ENCODE measurements at places on chromosomes 2 and 18.

DNA sequence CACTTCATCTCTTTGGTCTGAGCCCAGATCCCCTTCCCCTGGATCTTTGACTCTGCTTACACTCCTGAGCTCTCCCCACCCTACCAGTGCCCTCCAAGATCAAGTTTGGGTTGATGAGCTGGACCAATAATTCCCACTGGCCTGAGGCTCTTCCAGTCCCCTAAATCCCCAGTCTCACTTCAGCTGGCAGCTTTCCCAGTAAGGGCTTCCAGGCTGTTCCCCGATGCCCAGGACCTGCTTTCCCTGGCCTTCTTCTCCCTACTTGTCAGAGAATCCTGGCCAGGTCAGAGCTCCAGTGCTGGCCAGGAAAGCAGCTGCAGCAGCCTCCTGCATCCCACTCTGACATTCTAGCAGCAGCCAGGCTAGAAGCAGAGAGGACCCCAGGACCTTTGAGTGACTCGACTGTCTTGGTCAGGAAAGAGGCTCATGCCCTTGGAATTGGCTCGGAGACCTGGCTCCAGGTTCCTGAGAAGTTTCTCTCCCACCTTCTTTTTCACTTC lies 3.5 kb downstream of the WNT6 start:
- DNase-seq, result no peak

GRCh38 chr2:44869761-44870160 lies 71.7 kb upstream of the SIX3 start:
- DNase-seq, result no peak

- DNase-seq, result no peak
These were observed 186.8 kb downstream of the ZNF521 start for GRCh38 chr18:25164848-25165811.

GRCh38 chr2:166451468-166451867 lies 42.6 kb downstream of the SCN7A start:
- DNase-seq, result peak; percentile 4

GRCh38 chr2:8481463-8482009 lies 200.3 kb upstream of the ID2 start:
- DNase-seq, result no peak

GRCh38 chr18:49819823-49820671 lies 6.7 kb upstream of the ACAA2 start:
- no peak for DNase-seq

- DNase-seq, result peak; percentile 19
These were observed 13.3 kb downstream of the BABAM2 start for GRCh38 chr2:27903649-27904404.

DNA sequence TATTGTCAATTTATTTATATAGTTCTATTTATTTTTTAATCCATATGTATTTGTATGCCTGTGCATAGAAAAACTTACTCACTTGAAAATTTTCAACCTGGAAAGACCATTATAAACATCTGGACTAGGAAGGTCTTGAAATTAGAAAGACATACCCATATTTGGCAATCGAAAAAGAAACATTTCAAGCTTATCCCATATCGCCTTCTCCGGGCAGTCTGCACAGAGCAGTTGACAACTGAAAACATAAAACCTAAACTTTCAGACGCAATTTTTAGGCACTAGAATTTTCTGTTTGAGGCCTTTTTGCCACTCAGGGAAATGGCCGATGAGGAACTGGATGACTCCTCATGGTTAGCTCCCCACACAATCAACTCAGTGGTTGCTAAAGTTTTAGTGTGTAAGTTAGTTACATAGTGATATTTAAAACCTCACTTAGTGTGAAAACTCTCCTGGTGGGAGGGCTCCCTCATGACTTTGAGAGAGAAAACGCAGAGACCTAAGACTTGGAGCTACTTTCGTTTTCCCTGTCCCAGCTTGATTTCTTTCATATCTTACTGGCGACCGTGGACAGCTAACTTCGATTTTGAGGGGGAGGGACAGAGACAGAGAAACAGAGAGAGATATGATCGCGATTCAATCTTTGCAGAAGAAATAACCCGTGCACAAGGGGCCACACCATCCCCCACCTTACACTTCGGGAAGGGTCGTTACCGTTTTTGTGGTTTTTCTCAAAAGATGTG lies 3.2 kb upstream of the HOXD12 start:
- DNase-seq, result no peak

DNA sequence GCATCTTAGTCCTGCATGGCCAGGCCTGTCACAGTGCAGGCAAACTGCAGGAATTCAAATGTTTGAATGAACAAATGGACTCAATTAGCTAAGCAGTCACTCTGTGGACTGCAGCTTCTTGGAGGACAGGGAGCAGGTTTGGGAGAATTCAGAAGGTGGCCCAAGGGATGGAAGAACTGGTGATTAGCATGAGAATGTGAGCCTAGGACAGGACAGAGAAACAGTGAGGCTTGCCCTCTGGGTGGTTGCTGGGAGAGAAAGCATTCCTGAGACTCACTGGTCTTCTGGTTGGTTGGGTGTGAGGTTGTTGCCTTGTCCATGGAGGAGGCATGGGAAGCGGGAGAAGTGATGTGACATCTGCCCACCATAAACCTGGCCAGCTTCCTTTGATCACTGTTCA lies 13.7 kb downstream of the IL1RL2 start:
- DNase-seq, result no peak

DNA sequence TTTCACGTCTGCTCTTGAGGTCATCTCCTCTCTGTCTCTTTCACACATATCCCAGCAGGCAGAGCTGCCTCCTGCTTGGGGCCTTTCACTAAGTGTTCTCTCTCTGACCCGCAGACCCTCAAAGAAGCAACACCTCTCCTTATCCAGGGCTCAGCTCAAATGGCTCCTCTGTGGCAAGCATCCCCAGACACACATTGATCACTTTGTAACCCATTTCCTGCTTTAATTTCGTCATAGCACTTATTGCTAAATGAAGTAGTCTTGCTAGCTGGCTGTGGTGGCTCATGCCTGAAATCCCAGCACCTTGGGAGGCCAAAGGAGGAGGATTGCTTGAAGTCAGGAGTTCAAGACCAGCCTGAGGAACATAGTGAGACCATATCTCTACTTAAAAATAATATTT lies 41.4 kb downstream of the SGPP2 start:
- DNase-seq, result no peak

DNA sequence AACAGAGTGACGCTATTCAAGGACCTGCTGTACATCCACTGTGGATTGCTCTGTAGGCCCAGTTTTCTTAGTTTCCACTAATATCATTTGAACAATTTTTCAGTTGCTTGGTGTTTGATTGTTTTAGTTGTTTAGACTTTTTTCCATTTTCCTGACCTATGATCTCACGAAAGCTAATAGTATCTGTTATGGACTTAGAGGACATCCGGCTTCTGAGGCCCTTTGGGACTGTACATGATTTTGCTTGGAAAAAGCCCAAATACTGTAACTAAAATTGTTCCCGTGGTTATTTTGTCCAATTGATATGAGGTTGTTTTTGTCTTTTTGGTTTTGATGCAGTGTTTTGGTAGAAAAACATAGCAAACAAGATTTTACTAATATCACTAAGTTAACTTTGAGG lies 174.6 kb downstream of the PLCL1 start:
- no peak for DNase-seq

- DNase-seq, result no peak
These were observed 157.0 kb downstream of the BARD1 start for GRCh38 chr2:214652473-214652872.

GRCh38 chr2:157307021-157307420 lies 18.6 kb downstream of the ERMN start:
- no peak for DNase-seq

DNA sequence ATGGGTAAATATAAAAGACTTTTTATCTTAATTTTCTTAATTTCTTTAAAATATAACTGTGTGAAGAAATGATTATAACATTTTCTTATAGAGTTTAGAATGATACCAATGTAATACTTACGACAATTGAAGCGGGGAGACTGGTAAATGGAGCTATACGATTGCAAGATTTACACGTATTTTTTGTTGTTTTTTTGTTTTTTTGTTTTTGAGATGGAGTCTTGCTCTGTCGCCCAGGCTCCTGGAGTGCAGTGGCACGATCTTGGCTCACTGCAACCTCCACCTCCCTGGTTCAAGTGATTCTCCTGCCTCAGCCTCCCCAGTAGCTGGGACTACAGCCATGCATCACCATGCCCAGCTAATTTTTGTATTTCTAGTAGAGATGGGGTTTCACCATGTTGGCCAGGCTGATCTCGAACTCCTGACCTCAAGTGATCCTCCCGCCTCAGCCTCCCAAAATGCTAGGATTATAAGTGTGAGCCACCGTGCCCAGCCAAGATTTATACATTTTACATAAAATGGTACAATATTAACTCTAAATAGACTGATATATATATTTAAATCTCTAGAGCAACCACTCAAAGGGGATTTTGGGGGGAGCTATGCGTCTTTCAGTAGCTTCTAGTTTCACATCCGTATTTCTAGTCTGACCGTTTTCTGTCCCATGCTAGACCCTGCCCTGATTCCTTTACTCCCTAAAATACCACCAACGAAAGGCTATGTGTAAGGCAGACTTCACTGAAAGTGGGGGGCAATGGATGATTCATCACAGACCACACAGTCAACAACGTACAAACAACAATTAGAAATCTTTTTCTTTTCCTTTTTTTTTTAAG lies 28.2 kb upstream of the ATG16L1 start:
- no peak for DNase-seq

GRCh38 chr2:8416849-8417832 lies 264.7 kb upstream of the ID2 start:
- no peak for DNase-seq

DNA sequence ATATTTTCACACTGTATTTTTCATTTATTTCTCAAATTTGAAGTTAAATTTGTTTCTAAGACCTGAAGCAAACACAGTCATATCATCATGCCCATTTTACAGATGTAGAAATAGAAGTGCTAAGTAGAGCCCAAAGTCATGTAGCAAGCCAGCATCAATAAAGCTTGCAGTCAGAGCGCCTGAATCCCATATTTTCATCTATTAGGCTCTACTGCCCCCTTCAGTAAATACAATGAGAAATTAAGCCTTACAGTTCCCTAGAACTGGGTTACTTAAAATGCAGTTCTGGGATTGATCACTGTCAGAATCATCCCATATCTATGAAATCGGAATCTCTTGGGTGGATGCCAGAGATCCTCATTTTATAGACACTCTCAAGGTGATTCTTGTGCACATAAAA lies 419.9 kb downstream of the TGIF1 start:
- peak; percentile 39 for DNase-seq

- DNase-seq, result peak; percentile 72
These were observed 510.5 kb upstream of the TNP1 start for GRCh38 chr2:217370391-217370790.

DNA sequence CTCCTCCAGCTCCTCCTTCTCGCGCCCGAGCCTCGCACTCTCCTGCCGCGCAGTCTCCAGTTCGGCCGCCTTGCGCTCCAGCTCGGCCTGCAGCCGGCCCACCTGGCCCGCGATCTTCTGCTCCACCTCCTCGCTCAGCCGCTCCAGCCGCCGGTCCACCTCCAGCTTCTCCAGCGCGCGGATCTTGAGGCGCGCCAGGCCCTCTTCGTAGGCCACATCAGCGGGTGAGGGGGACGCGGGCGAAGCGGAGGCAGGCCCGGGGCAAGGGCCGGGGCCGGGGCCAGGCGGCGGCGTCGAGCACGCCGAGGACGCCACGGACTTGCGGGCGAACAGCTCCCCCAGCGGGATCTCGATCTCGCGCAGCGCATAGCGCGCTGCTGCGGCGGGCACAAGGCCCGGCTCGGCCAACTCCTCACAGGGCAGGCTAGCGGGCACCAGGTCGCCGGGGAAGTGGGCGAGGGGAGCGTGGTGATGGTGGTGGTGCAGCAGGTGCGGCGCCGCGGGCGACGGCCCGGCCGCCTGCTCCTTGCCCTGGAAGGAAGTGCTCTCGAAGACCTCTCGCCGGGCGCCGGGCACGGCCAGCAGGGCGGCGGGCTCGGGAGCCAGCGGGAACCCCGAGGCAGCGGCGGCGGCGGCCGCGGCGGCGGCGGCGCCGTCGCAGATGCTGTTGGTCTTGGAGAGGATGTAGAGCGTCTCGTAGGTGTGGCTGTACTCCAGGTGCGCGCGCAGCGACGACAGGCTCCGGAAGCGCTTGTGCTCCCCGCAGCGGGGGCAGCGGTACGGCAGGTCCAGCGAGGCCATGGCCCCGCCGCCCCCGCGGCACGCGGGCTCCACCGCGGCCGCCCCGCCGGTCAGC lies 15.2 kb downstream of the FBXO41 start:
- peak; percentile 71 for DNase-seq

- DNase-seq, result peak; percentile 16
These were observed 69.8 kb downstream of the REV1 start for GRCh38 chr2:99420031-99420430.

GRCh38 chr2:105261061-105261460 lies 19.5 kb downstream of the GPR45 start:
- DNase-seq, result peak; percentile 89

DNA sequence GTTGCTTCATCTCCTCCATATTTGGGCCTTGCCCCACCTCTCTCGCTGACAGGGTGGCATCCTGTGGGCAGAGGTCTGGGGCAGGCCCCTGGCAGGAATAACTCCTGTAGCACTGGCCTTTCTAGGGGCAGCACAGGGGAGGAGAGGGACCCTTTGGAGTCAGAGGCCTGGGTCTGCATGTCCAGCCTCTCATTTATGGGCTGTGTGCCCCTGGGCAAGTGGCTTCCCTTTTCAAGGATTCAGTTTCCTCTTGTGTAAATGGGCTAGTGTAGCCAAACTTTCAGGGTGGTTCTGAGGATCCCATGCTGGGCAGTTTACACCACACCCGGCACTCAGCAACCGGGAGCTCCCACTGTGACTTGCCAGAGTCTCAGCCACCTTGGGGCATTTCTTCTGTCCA lies 23.4 kb downstream of the ADRA2B start:
- no peak for DNase-seq

DNA sequence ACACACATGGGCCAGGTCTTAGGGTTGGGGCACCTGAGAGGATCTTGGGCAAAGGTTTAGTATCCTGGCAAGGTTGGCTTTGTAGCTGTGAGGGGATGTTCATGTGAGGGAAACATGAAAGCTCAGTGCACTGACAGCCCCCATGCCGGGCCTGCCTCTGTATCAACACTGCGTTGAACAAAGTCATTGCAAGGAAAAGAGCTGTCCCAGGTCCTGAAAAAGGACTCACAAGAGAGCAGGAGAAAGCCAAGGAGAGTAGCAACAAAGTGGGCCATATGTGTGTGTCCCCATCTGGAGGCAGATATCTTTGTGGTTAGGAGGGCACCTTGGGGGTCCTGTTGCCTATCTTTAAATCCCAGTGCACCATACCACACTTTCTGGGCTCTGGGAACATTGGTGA lies 237.8 kb upstream of the THSD7B start:
- peak; percentile 15 for DNase-seq

Measured in RWPE1 (cell line).